ENCODE measurements at places on chromosomes 12 and 14.

- DNase-seq = no peak
Measured at GRCh38 chr14:90349739-90350138, 18.0 kb upstream of the NRDE2 start.

GRCh38 chr12:1878214-1878613 is 40.2 kb downstream of the CACNA2D4 start:
- no peak for DNase-seq

DNA sequence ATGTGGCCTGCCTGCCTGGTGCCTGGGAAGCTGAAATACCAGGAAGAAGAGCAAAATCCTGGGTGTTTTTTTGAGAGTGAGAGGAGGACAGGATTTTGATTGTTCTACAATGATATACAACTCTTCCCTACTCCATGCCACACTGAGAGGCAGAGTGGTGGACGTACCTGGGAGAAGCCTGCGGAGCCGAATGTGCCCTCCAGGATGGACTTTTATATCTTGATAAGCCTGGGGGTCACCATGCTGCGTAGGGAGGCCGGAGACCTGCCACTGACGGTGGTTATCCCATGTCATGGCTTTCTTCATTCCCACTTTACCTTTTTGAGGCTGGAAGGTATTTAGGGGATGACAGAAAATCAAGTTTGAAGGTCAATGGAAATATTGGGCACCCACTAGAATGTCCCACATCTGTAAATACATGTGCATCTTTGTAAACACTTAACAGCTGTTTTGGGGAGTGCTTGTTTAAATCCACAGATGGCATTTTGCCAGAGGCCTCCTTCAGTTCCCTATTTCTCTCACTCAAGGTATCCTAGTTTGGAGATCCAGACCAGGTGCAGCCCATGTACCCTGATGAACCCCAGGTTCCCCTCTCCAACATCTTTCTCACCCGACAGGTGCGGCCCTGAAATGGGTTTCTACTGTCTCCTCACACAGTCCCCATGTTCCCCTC is 1.1 kb upstream of the GLT1D1 start:
- DNase-seq = no peak

DNA sequence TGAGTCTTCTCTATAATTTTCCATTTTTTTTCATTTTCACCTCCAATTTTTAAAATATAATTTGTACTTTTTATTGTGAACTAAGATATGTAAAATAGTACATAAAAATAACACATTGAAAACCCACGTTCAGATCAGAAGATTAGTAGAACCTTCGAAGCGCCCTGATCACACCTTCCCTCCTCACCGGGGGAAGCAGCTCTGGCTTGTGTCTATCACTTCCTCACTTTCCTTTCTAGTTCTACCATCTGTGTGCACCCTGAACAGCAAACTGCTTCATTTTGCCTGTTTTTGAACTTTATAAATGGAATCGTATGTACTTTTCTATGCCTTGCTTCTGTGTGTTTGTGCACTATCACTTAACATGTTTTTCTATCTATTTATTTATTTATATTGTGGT is 11.8 kb upstream of the CD27 start:
- no peak for DNase-seq

GRCh38 chr14:74504412-74504811 is 10.8 kb downstream of the ISCA2 start:
- no peak for DNase-seq

DNA sequence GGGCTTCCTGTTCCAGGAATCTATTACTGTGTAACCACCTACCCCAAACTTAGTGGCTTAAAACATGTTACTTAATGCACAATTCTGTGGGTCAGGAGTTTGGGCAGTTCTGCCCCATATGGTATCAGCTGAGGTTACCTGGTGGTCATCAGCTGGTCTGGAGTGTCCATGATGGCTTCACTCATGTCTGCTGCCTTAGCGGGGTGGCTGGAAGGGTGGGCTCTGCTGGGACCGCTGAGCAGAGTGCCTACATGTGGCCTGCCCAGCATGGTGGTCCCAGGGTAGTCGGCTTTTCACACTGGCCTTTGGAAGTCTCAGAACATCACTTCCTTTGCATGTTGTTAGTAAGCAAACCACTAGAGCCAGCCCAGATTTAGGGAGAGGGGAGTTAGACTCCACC is 53.9 kb downstream of the PELI2 start:
- DNase-seq = no peak

GRCh38 chr14:70162358-70162757 is 26.4 kb downstream of the SLC8A3 start:
- no peak for DNase-seq

DNA sequence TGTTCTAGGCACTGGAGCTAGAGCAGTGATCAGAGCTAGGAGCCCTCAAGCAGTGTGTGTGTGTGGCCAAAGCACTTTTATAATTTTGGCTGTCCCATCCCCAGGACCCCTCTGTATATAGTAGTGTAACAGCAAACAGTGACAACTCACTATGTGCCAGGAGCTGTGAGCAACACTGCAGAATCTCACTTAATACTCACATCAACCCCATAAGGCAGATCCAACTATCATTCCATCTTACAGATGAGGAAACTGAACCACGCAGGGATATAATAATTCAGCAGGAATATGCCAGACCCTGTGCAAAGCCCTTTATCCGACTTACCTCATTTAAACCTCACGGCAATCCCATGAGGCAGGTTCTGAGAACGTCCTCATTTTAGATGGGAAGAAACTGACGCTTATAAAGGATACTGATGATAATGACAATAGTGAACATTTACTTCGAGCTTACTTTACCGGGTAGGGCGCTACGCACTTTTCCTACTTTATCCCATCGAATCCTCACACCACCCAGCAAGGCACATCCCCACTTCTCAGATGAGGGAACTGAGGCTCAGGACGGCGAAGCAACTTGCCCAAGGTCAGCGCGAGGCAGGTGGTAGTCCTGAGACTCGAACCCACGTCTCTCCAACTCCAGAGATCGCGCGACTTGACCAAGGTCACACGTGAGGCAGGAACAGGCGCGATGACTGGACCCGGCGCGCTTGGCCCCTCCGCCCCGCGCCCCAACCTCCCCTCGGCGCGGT is 687 bp downstream of the RAB35 start:
- DNase-seq = peak; percentile 64

GRCh38 chr12:125187148-125187745 is 122.0 kb downstream of the AACS start:
- DNase-seq = no peak

- DNase-seq = no peak
Measured at GRCh38 chr14:54622192-54622958, 55.4 kb downstream of the SAMD4A start.

DNA sequence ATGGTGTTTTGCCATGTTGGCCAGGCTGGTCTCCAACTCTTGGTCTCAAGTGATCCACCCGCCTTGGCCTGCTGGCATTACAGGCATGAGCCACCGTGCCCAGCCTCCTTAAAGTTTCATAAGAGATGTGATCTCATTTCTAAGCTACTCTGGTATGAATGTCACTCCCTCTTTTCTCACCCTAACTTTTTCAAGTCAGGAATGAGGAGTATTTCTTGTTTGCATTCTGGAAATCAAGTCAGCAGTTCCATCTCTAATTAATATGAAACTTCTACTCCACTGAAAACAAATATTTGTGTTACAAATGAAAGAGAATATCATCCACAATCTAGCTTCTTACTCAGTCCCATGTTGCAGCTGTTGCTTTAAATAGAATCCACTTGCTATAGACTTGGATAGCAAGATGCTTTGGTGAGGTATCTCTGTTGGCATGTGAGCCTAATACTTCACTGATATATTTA is 61.3 kb downstream of the ARF6 start:
- DNase-seq = no peak

GRCh38 chr14:59018460-59018859 is 170.0 kb upstream of the DAAM1 start:
- no peak for DNase-seq

GRCh38 chr12:546920-547845 is 87.4 kb downstream of the B4GALNT3 start:
- peak; percentile 77 for DNase-seq

GRCh38 chr14:22533739-22534359 is 55.2 kb downstream of the DAD1 start:
- DNase-seq = no peak

DNA sequence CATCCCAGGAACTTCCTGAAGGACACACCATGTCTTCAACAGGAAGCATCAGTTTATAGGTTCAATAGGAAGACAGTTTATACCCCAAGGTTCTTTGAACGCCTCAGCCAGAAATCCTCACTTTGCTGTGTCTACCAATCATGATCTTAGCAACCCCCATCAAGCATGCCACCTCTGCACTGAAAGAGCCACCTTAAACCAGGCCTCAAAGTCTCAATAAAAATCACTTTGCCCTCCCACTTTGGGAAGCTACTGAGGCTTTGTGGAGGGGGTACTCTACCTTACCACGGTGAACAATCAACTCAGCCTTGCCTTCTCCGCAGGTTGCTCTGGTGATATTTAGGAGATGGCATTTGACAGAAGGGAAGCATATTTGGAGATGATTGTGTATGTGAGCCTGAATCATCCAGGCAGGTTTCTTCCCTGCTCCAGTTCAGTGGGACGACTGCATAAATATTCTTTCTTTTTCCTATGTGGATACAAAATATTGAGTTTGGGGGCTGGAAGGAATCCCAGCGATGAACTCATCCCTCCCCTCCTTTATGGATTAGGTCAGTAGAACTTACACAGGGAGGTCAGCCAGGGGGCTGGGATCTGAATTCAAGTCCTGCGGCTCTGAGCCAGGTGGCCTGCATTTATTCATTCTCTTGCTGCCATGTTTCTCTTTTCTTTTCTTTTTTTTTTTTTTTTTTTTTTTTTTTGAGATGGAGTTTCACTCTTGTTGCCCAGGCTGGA is 42.8 kb upstream of the VASH1 start:
- DNase-seq = no peak
